ENCODE measurements at places on chromosomes 6 and 20.

DNA sequence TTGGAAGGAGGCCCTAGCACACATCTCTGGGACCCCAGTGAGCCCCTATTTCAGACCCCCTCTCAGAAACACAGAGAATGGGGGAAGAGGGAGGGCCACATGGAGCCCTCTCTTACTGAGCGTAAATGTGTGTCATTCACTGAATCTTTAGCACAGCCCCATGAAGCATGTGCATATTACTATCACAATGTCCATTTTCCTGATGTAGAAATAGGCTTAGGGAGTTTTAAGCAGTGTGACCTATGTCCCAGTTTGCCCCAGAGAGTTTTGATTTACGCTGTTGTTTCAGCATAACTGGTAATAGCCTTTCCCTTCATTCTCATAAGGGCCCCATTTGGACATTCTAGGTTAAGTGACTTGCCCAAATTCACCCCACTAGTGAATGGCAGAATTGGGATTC is 25.0 kb upstream of the TCP11 start:
- no peak for DNase-seq
- H3K4me3 ChIP-seq = no peak overlapping the region
- no peak overlapping the region for H3K27ac ChIP-seq
- H3K27me3 ChIP-seq = no peaks in the 10 kb centered on the region

GRCh38 chr20:63633732-63634131 is 6.8 kb upstream of the GMEB2 start:
- DNase-seq = no peak
- H3K4me3 ChIP-seq = no peak overlapping the region
- peaks cover 2% of the 10 kb centered on the region for H3K4me1 ChIP-seq
- no peak overlapping the region for H3K27ac ChIP-seq

DNA sequence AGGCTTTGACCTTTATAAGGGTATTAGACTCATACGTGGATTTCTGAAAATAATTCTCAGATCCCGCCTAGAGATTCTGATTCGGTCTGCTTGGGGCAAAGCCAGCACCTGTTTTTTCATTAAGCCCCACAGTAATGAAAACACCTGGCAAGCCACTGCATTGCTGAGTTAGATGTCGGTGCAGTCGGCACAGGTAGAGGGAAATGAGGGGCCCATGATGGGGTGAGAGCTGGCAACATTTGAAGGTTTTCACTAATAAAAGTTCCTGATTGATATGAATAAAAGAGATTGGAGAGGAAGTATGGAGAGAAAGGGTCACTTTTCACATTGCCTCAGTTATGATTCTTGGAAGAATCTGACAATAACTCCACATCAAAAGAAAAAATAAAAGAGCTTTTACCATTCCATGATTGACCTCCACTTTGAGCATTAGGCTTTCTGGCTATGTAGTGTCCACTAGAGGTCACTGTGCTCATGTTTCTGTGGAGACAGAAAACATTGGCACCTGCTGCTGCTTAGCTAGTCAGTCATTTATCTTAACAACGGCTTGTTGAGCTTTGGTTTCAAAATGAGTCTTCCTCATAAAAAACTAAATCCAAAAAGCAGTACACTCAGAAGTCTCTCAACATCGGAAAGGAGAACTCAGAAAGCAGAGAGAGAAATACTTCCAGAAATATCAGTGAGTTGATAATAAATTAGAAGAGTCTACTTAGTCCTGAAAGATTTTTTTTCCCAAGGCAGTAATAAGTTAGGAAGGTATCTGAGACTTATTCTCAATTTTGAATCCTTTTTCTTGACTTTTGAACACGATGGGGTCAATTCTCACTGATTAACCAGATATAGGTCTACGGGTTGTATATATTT is 53.3 kb upstream of the KLHL31 start:
- no peaks in the 10 kb centered on the region for H3K4me1 ChIP-seq
- H3K27ac ChIP-seq = no peak overlapping the region
- H3K4me3 ChIP-seq = no peak overlapping the region
- H3K36me3 ChIP-seq = no peaks in the 10 kb centered on the region
- H3K27me3 ChIP-seq = no peaks in the 10 kb centered on the region

GRCh38 chr20:2338411-2339066 is 42.2 kb upstream of the TGM6 start:
- H3K27me3 ChIP-seq = no peaks in the 10 kb centered on the region
- H3K4me3 ChIP-seq = no peak overlapping the region
- DNase-seq = no peak
- no peak overlapping the region for H3K27ac ChIP-seq
- no peaks in the 10 kb centered on the region for H3K4me1 ChIP-seq

DNA sequence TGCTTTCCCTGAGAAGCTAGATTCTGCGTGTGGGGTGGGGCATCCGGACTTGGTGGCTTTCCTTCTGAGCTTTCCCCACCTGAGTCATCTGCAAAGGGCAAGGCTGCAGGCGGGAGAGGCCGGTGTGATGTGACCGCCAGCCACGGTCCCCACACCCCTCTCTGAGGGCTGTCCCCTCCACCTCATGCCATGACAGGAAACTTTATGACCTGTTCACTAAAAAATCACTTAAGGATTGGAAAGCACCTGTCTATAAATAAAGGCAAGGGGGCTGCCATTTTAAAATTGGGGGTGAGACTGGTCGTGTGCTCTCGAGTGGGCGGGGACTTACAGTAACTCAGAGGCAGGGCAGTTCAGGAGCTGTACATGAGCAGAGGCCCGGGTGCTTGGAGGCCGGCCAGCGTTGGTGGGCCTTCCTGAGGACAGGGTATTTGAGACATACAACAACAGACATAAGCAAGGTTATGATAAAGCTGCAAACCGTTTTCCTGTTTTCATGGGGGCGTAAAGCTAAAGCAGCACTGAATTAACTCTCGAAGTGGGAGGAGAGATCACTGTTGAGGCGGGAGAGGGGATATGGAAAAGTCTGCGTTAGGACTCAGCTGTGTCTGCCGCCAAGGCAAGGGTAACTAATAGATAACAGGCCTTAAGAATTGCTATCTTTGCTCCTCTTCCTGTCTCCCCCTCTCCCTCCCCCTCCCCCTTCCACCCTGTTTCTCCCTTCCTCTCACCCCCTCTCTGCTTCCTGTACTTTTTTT is 16.1 kb upstream of the SERPINB1 start:
- no peak overlapping the region for H3K27ac ChIP-seq
- peaks cover 4% of the 10 kb centered on the region for H3K4me1 ChIP-seq
- no peak for DNase-seq
- H3K27me3 ChIP-seq = no peaks in the 10 kb centered on the region

DNA sequence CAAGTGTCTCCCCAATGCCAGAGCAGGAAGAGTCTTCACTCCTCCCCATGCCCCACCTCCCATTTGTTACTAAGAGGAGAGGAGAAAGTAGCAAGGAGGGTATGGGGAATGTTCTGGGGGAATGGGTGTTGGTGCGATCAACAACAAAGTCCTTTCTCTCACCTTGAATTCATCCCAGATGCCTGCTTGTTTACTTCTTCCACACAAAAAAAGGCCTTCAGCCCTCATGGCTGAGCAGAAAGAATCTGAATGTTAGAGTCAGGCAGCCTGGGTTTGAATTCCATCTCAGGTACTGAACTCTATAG is 9.9 kb downstream of the MOG start:
- no peak overlapping the region for H3K4me3 ChIP-seq
- DNase-seq = no peak

DNA sequence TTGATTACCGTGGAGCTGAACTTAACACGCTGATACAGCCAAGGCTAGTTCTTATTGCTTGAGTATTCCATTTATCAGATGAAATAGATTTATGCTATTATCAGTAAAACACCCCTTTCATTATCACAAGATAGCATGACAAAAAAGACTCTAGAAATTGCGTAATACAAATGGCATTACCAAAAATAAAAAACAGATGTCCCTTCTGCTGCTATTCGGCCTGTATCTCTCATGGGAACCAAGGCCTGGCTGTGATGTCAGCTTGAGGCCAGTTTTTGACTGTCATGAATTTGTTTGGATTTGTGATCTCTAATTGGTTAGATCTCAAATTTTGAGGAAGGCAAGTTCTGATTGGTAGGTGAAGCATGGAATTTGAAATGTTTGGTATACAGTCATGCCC is 25.2 kb downstream of the MEI4 start:
- H3K36me3 ChIP-seq = no peaks in the 10 kb centered on the region
- no peak overlapping the region for H3K4me3 ChIP-seq
- DNase-seq = no peak
- H3K27me3 ChIP-seq = no peaks in the 10 kb centered on the region
- no peak overlapping the region for H3K27ac ChIP-seq
